ENCODE measurements at places on chromosomes 2 and 18. TPM values are rescaled to one million over a fixed set of nuclear protein-coding genes. Genes with fewer than 3 reads are reported as not detected.

Gene G6PC2
- not detected for total RNA-seq

Gene SAG
- not detected for total RNA-seq

DNA sequence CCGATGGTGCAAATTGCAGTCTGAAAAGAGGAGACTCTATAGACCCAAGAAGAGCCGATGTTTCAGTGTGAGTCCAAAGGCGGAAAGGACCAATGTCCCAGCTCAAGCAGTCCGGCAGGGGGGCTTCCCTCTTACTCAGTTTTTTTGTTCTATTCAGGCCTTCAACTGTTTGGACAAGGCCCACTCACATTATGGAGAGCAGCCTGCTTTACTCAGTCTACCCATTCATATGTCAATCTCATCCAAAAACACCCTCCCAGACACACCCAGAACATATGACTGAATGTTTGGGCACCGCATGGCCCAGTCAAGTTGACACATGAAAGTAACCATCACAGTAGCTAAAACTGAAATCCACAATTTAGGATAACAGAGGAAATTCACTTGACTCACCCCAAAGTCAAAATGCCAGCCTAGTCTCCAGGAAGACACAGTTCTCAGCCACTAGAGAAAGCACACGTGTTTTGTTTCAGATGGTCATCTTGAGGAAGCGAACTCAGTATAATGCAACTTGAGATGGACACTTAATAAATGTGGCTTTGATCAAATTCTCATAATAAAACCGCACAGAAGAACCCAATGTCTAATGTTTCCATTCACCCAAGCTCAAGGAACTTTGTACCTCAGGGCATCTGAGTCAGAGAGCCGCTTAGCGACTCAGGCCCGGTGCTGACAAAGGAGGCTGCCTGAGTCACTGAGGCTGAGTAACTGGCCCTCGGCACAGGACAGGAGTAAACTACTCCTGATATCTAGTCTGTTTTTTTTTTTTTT, 2.4 kb downstream of the FHL2 start:
- DNase-seq, result no peak

GRCh38 chr2:134155134-134155533, 98.7 kb upstream of the MGAT5 start:
- no peak for DNase-seq

DNA sequence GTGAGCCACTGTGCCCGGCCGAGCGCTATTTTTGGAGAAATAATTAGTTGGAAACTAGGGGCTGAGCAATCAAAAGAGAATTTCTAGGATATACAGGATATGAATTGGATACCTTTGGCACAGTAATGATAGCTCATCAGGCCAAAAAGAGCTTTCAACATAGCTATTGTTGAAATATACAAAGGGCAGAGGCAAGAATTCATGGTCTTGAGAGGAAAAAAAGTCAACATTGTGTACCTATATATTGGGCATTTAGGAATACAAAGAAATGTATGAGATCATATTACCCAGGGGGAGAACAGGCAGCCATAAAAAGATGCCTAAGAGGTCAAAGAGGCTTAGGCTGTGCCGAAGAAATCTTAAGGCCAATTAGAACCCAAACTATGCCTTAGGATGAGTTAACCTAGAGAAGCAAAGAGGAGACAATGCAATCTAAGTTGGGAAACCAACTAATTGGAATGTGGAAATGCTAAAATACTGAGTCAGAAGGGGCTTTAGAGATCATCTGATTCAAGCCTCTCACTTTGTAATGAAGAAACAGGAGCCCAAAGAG, 99.0 kb downstream of the RBBP8 start:
- no peak for DNase-seq

GRCh38 chr2:151999053-151999452, 99.8 kb downstream of the CACNB4 start:
- DNase-seq, result no peak

GRCh38 chr18:2087877-2088673, 483.2 kb downstream of the METTL4 start:
- no peak for DNase-seq

DNA sequence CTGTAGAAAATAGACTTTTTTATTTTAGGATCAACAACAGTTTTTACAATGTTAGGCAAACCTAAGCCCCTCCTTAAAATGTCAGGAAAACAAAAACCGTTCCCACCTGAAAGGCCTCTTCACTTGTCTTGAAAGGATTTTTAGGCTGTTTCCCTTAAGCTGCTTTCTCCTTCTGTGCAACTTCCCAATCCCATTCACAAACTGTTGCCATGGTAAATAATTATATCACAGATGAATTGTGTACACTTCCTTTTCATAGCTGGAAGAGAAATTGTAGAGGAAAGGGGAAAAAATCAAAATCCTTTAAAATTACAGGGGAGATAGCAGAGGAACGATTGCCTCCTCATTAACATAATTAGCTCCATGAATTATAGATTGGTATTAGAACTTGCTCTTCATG, 1488.0 kb upstream of the CELF4 start:
- no peak for DNase-seq

DNA sequence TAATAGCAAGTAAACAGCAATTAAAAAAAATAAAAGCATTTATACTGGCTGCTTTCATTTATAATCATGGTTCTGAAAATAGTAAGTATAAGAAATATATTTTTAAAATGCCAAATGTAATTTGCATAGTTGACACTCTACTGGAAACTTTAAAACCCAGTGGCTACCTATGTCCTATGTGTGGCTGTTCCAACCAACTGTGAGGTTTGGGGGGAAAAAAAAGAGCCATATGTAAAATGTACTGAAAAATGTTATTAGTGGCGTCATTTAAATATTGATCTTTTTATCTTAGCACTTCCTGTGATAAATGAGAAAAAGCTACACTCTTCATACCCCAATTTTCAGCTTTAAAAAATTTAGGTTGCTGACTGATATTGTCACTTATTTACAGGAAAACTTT, 270.7 kb downstream of the TCF4 start:
- DNase-seq, result no peak

DNA sequence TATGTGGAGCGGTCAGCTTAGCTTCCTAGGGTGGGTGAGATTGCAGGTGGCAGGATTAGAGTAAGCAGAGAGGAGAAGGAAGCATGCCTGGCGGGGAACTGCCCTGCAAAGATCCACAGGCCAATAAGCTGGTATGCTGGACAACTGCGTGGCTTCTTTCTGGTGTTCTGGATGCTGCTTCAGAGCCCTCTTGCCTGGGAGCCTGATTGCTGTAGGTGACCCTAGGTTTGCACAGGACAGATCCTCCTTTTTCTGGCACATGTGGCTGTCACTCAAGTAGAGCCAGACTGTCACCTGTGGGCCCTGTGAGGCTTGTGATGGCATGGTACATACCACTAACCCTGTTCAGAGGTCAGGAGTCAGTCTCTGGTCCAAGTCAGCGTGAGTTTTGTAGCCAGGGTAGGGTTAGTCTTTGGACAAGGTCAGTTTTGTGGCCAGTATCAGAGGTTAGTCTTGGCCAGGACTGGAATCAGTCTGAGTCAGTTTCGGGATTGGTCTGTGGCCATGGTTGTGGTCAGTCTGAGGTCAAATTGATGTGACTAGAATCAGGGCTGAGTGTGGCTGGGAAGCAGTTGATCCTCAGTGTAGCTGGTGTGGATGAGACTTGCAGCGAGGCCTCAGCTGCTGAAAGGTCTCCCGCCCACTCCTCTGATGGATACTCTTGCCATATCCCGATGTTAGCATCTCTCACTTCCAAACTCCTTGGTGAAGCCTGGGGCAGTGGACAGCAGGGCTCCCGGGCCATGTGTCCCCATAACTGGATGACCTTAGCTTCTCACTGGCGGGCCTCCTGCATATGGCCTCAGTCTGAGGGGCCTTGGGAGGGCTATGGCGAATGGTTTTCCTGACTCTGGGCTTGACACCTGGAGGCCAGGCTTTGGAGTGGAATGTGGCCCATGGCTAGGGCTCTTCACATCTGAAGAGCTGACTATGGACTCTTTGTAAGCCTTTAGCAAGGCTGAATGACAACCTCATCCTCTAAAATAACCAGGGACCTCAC, 260.5 kb downstream of the DYSF start:
- DNase-seq, result no peak

DNA sequence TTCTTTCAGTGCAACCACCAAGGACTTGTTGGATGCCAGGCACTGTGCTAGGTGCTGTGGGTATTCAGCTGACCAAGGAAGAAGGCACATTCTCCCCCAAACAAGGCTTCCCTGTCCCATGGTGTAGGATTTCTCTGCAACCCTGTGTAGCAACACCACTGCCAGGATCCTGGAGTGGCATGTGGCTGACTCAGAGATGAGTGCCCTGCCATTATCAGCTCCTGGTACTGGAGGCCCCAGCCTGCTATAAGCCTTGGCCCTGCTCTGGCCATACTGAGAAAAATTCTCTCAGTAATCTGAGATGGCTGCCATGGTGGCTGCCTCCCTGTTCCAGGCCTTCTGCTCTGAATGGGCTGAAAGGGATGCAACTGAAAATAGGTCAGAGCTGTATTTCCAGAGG, 4.3 kb downstream of the SMYD5 start:
- DNase-seq, result no peak

Gene SF3B6
- 79.3 TPM for total RNA-seq

- no peak for DNase-seq
These were observed 281.0 kb downstream of the PRKCE start for GRCh38 chr2:45932278-45932975.

Gene ANO7
- 140 TPM for total RNA-seq

GRCh38 chr2:100944617-100945432, 57.3 kb upstream of the RPL31 start:
- no peak for DNase-seq

GRCh38 chr2:164725542-164725941, 104.3 kb upstream of the GRB14 start:
- DNase-seq, result no peak

GRCh38 chr18:58046794-58047555, 2.9 kb downstream of the NEDD4L start:
- no peak for DNase-seq

Gene GALNT3
- total RNA-seq, result 24.5 TPM

Gene TWIST2
- total RNA-seq, result 52.9 TPM

Gene GPR17
- not detected for total RNA-seq

GRCh38 chr2:189261916-189262315, 82.4 kb upstream of the COL5A2 start:
- no peak for DNase-seq

- no peak for DNase-seq
These were observed 6.5 kb upstream of the CAPN10 start for GRCh38 chr2:240579771-240580614.

Gene TSHZ1
- 48.6 TPM for total RNA-seq

DNA sequence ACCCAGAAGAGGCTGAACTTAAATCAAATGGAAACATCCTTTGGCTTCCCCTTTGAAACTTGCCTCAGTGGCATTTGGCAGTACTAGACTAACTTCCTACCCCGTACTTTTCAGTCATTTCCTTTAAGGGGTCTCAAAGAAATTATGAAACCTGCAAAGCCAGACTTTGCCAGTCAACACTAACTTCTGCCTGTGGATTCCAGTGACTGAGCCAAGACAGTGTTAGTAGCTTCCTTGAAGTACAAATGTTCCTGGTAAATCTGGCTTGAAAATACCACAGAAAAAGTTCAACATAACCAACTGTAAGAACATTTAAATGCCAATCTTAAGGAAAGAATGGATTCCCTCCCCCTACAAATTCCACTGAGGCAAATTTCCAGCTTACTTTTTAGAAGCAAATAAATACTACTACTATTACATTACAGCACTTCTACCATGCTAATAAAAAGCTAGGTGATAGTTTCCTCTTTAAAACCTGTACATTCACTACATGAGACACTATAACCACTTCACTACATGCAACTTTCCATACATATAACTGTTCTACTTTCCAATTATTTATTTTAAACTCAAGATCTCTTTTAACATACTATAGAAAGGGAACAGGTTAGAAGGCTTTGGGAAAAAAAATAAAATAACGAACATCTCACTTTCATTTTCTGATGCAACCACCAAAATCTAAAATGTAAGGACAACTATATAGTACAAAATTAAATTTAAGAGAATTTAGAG, 2.4 kb downstream of the PELI1 start:
- DNase-seq, result peak; percentile 20
